Neuronal stem cell (in vitro differentiated cells): ENCODE measurements at places on chromosomes 6 and 20.
A peak's percentile ranks its signal among the peaks of the same experiment; 100 is the strongest.

DNA sequence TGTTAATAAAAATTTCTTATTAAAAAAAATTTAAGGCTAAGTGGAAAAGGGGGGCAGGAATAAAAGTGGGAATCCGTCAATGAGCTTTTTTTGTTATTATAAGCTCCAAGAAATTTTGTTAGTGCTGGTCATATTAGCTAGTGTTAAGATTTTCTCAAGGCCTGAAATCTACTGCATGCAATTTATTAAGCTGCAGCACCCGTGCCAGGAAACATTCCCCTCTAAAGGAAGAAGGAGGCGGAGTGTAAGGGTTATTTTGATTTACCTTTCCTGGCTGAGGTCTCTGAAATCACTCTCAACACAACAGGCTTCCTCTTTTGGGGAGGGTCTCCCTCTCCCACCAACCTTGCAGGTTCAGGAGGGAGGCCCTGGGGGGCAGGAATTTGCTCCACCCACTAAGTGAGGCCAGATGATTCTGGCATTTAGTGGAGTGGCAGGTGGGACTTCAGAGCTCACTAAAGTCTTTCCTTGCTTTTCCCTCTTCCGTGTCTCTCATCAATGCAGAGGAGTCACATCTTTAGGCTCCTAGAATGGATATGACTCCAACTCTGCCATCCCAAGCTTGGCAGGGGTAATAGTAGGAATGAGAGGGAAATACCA, 168.8 kb downstream of the BCAS1 start:
- H3K36me3 ChIP-seq, result no peaks in the 10 kb centered on the region
- H3K4me3 ChIP-seq, result no peak overlapping the region
- no peaks in the 10 kb centered on the region for H3K27me3 ChIP-seq
- no peak overlapping the region for H3K27ac ChIP-seq

DNA sequence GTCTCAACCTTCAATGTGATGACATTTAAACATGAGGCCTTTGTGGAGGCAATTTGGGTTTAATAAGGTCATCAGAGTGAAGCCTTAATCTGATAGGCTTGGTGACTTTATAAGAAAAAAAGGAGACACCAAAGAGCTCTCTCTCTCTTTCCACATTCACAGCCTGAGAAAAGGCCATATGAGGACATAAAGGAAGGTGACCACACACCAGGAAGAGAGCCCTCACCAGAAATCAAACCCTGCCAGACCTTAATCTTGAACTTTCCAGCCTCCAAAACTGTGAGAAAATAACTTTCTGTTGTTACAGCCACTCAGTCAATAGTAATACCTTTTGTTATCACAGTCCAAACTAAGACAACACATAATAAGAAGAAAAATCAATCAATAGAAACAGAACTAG, 47.7 kb downstream of the COL12A1 start:
- H3K27ac ChIP-seq, result no peak overlapping the region
- peaks cover 3% of the 10 kb centered on the region for H3K4me1 ChIP-seq
- H3K27me3 ChIP-seq, result no peaks in the 10 kb centered on the region
- DNase-seq, result no peak
- H3K4me3 ChIP-seq, result no peak overlapping the region

- no peaks in the 10 kb centered on the region for H3K27me3 ChIP-seq
- no peak overlapping the region for H3K4me3 ChIP-seq
- H3K4me1 ChIP-seq, result no peaks in the 10 kb centered on the region
- H3K36me3 ChIP-seq, result no peaks in the 10 kb centered on the region
- no peak for DNase-seq
Observed at GRCh38 chr6:159908535-159908934, 17.7 kb downstream of the MAS1 start.

- no peak for DNase-seq
- no peak overlapping the region for H3K27ac ChIP-seq
- no peaks in the 10 kb centered on the region for H3K27me3 ChIP-seq
- H3K4me1 ChIP-seq, result peaks cover 3% of the 10 kb centered on the region
- H3K4me3 ChIP-seq, result no peak overlapping the region
- H3K36me3 ChIP-seq, result peaks cover 22% of the 10 kb centered on the region
Observed at GRCh38 chr20:35791821-35792220, 20.0 kb downstream of the PHF20 start.

DNA sequence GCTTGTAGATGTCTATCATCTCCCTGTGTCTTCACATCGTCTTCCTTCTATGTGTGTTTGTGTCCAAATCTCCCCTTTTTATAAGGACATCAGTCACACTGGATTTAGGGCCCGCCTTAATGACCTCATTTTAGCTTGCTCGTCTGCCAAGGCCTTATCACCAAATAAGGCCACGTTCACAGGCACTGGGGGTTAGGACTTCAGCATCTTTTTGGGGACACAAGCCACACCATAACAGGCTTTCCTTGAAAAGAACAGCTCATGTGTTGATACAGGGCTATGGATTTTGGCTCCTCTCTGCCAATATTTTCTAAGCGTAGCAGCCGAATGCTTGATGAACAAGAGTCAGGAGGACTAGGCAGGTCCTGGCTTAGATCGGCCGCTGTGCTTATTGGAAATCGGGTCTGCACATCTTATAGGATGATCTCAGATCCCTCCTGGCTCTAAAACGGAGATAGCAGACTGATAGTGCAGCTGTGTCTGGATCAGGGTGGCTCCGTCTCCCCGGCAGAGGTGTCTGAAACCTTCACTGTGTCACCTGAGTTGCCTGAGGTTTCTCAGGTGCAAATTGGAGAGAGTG, 16.2 kb upstream of the TMEM181 start:
- no peak for DNase-seq
- no peak overlapping the region for H3K4me3 ChIP-seq
- no peaks in the 10 kb centered on the region for H3K36me3 ChIP-seq
- H3K27me3 ChIP-seq, result no peaks in the 10 kb centered on the region
- no peak overlapping the region for H3K27ac ChIP-seq
- no peaks in the 10 kb centered on the region for H3K4me1 ChIP-seq

DNA sequence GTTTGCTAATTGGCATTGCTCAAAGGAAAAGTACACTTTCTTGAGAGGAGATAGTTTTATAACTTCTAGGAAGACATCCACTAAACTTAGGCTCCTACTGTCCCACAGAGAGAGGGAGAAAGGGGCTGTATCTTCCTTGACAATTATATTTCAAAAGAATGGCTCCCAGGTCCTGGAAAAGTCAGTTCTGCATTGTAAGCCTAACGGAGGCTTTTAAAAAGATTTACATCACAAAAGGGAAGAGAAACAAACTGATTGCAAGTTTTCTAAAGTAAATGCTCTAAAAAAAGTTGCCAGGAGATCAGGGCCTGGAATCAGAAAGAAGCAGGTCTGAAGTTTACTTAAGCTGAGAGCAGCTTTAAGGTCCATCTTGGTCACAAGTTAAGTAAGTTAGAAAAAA, 839.5 kb downstream of the FRK start:
- no peak overlapping the region for H3K27ac ChIP-seq
- DNase-seq, result no peak
- peaks cover 3% of the 10 kb centered on the region for H3K4me1 ChIP-seq
- H3K36me3 ChIP-seq, result no peaks in the 10 kb centered on the region

- DNase-seq, result no peak
- H3K4me1 ChIP-seq, result no peaks in the 10 kb centered on the region
- no peak overlapping the region for H3K4me3 ChIP-seq
- no peak overlapping the region for H3K27ac ChIP-seq
Observed at GRCh38 chr20:20847814-20848213, 135.4 kb upstream of the RALGAPA2 start.

DNA sequence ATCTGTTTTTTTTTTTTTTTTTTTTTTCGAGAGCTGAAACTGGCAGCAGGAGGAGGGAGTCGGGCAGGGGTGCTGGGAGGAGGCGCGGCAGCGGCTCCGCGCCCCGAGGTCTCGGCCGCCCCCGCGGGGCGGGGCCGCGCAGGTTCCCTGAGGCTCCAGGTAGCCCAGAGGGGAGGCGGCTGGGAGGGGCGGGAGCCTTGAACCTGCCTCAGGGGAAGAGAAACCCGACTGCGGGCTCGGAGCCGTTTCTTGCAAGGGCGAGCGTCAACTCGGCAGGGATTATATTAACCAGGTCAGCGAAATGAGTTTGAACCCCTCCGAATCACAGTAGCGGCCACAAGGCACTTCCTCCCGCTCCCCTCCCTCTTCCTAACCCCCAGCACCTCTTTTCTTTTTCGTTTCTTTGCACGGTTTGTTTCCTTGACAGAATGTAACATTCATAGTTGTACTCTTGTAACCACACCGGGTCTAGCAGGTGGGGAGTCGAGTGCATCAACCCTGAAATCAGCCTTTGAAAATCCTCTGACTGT, 2.0 kb downstream of the MYB start:
- H3K4me1 ChIP-seq, result peaks cover 8% of the 10 kb centered on the region
- peak; percentile 12 for DNase-seq
- peaks cover 45% of the 10 kb centered on the region for H3K27me3 ChIP-seq
- no peaks in the 10 kb centered on the region for H3K36me3 ChIP-seq
- no peak overlapping the region for H3K27ac ChIP-seq

GRCh38 chr6:147774856-147775255, 266.4 kb downstream of the SAMD5 start:
- DNase-seq, result no peak
- H3K27ac ChIP-seq, result no peak overlapping the region
- no peaks in the 10 kb centered on the region for H3K4me1 ChIP-seq
- no peaks in the 10 kb centered on the region for H3K36me3 ChIP-seq
- no peaks in the 10 kb centered on the region for H3K27me3 ChIP-seq

DNA sequence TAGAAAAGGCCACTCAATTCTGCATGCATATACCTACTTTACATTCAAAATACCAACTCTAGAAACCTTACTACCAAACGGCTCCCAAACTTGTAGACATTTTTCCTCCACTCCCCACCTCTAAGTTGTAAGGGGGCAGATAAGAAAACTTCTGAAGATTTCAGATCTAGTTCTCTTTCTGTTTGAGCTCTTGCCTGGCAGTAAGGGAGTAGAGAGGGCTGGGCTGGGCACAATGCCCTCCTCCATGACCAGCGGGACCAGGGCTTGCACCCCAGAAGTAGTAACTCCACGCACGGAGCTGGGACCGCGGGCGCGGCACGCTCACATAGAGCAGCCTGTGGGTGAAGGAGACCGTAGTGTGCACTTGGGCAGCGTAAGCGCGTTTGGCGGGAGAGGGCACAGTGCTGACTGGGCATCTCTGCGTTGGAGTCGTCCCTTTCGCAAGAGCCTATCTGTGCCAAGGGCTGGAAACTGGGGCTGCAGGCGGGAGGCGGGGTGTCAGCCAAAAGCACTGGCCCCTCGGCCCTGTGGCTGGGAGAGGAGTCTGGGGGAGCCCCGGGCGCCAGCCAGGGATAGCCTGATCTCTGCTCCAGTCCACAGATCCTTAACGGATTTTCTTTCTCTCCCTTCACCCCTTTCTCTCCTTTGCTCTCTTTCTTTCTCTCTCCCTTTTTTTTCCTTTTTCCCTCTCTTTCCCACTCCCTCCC, 32.4 kb downstream of the PHACTR1 start:
- DNase-seq, result peak; percentile 49
- H3K4me1 ChIP-seq, result peaks cover 8% of the 10 kb centered on the region

- peak; percentile 63 for DNase-seq
- H3K27me3 ChIP-seq, result no peaks in the 10 kb centered on the region
- H3K36me3 ChIP-seq, result peaks cover 34% of the 10 kb centered on the region
Observed at GRCh38 chr6:161272635-161273273, 1.1 kb downstream of the AGPAT4 start.
